AG04449 (cell line): ENCODE measurements at places on chromosomes 2 and 18.

DNA sequence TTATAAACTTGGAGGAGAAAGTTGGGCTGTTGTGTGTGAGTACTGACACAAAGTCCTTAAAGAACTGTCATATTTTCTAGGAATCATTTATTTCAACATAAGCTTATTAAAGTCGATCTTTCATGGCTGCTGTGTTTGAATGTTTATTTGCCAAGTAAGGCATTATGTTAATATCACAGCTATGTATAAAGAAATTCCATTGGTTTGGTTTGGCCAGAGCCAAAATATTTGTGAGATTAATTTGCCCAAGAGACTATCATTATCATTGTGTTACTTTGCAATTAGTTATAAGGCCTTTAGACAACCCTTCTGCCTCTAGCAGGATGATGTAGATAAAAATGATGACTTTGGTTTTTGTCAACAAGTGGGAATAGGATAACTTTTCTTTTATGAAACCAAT, 240.6 kb upstream of the NT5C1B start:
- peak; percentile 16 for DNase-seq

- no peak for DNase-seq
Measured at GRCh38 chr2:9207641-9208311, 1.2 kb downstream of the ASAP2 start.

- no peak for DNase-seq
Measured at GRCh38 chr2:172370821-172371455, 56.4 kb upstream of the ITGA6 start.

DNA sequence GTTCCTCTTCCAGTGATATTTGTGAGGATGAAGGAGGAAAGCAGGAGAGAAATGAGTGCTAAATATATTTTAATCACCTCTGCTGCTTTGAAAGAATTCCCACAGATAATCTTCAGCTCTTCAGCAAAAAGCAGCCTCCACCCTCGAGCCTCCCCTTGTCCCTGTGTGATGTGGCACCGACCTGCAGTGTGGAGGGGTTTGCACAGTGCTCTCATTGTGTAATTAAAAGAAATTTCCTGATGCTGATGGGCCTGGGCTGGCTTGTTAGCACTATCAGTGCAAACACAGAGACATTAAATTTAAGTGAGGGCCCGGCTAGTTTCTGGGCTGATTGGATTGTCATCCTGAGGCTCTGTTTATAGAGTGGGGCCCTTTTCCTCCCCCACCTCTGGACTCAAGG, 53.4 kb downstream of the KIF5C start:
- no peak for DNase-seq

GRCh38 chr2:241959751-241960269, 90.3 kb downstream of the RTP5 start:
- no peak for DNase-seq

- peak; percentile 83 for DNase-seq
Measured at GRCh38 chr2:138948070-138948539, 167.9 kb upstream of the NXPH2 start.

GRCh38 chr18:38241216-38241615, 675.6 kb upstream of the CELF4 start:
- no peak for DNase-seq

DNA sequence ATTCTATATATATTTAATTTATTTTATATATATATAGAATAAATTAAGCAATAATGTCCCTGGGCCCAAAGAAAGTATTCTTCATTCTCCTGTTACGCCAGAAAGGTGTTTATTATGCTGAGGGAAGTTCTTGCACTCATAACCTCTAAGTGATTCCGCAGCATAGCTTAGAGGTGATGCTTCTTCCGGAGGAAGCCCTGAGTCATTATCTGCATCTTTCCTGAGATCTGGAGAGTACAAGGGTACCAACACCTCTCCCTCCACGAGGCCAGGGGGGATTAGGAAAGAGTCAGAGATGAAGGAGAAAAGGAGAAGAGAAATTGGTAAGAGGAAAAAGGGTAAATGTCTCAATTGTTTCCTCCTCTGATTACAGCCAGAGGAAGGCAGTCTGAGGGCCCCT, 43.1 kb upstream of the RTN4 start:
- no peak for DNase-seq

DNA sequence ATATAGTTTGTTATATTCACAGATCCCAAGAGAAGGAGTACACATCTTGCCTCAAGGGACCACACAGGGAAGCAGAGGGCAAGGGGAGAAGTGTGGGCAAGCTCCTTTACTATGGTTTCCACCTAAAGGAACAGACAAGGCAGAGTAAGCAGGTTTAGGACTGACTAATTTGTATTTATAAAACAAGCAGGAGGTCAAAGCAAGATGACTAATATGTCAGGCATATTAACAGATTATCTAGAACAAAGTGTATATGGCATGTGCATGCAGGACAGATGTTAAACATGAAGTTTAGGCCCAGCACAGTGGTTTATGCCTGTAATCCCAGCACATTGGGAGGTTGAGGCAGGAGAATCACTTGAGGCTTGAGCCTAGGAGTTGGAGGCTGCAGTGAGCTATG, 3.7 kb upstream of the LRP2 start:
- no peak for DNase-seq

DNA sequence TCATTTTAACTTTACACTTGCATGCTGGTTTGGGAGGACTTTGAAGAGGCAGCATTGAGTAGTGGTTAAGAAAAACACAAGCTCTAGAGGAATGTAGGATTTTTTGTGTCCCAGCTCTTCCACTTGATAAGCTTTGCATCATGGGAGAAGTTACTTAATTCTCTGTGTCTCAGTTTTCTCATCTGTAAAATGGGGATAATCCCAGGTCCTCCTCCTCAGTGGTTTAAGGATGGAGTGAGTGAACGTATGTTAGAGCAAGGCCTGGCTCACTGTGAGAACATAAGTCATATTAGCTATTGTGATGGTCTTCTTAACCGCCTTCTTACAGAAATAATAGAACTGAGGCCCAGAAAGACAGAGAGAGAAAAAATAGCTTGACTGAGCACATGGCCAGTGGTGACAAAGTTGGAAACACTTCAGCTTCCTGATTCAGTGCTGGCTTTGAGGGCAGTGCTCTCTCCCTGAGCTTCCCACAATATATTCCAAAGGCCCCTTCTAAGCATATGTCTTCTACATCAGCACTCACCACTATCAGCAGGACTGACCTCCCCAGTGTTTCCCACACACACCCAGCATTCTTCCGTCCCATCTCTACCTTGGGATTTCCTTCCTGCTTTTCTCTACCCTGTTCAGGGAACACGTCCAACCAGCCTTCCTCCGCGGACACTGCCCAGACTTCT, 214.9 kb upstream of the TNP1 start:
- DNase-seq: no peak

DNA sequence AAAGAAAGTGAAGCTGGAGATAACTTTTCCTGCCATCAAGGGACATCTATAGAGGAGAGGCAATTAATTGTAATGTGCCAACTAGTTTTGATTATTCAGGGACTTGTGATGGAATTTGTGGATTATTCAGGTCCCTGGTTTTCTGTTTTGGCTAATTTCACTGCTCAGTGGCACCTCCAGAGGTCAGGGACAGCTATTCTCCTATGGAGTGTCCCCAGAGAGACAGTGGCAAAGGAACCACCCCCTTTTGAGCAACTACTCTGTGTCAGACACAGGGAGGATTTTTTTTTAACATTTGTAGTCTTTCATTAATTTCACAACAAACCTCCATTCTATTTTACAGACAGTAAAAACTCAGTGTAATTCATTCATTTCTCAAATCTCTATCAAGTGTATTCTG, 206.0 kb upstream of the SPRED2 start:
- DNase-seq: no peak

- no peak for DNase-seq
Measured at GRCh38 chr2:20138696-20139095, 86.2 kb downstream of the SDC1 start.

- DNase-seq: no peak
Measured at GRCh38 chr18:50009773-50010335, 185.1 kb downstream of the MYO5B start.

- no peak for DNase-seq
Measured at GRCh38 chr2:212726403-212726802, 187.8 kb upstream of the ERBB4 start.

DNA sequence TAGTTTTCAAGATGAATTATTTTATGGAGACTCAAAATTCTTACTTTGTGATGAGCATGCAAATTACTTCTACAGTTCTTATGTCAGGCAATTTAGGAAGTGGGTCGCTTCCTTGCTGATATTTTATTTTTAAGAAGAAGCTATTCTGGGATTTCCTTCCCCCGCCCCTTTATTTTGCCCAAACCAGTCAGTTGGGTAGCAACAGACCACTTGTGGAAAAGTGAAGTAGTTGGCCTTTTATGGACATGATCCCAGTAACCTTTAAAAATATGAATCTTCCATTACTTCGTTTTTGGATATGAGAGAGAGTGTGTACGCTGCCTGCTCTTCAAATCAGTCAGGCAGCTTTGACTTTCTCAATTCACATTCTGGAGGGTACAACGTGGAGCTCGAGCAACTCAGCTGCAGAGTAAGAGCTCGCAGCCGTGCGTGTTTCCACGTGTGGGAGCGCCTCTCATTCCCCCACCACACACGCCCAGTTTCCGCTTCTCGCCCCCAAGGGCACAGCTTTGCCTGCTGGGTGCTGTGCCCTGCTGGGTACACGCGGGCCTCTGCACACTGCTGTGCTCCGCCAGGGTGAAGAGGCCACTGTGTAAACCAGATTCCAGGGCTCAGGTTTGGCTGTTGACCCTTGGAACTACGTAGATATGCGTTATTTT, 92.6 kb downstream of the ITGB1BP1 start:
- no peak for DNase-seq

DNA sequence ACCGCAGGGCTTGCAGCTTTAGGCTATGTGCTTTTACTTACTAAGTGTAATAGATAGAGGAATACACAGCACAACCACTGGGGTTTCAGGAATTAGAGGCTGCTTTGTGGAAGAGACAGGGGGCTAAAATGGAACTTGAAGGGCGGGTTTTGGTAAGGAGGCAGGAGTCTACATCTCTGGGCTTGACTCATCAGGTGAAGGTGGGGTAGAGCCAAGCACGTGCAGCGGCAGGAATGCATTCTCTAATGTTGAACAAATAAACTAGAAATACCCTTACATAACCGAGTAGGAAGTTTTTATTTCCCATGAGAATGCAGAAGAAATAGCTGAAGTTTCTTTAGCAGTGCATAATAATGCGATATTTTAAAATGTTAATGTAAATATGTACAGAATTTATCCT, 673.8 kb upstream of the SALL3 start:
- no peak for DNase-seq

DNA sequence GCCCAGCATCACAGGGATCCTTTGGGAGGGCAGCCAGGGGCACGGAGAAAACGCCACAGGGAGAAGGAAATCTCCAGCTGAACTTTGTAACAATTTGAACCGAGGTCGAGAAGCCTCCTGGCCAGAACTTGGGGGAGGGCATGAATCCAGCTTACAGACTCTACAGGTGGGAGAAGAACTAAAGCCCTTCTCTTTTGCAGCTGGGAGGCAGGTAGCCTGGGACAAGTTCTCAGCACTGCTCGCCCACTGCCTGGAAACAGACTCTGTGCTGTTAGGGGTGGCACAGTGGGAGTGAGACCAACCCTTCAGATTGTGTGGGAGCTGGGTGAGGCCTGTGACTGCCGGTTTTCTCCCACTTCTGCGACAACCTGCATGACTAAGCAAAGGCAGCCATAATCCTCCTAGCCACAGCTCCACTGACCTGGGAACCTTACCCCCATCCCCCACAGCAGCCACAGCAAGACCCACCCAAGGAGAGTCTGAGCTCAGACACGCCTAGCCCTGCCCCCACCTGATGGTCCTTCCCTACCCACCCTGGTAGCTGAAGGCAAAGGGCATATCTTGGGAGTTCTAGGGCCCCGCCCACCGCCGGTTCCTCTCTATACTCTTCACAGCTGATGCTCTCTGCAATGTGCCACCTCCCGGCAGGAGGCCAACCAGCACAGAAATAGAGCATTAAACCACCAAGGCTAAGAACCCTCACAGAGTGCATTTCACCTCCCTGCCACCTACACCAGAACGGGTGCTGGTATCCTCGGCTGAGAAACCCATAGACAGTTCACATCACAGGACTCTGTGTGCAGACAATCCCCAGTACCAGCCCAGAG, 136.0 kb upstream of the SIX2 start:
- DNase-seq: no peak

DNA sequence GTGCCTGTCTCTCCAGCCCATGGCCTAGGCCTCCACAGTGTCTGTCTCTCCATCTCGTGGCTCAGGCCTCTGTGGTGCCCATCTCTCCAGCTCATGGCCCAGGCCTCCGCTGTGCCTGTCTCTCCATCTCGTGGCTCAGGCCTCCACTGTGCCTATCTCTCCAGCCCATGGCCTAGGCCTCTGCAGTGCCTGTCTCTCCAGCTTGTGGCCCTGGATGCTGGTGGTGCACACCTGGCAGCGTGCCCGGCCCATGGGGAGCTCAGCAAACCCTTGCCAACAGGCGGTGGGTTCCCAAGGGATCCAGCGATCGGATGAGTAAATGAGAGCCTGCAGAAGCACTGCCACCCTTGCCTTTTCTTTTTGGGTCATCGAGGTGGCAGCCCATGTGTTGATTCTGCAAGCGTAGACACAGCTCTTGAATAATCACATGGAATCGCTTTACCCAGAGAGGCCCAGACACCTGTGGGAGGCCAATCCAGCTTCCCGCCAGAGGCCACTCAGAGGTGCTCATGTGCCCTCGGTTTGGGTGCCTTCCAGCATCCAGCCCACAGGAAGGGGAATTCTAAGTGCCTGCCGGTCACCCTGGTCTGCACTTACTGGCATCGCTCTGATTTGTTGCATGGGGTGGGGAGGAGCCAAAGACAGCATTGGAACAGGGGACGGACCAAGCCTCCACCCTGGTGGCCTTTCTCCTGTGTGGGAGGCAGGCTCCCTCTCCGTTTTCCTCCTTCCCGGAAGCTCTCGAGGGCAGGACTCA, 101.8 kb upstream of the HDAC4 start:
- no peak for DNase-seq

DNA sequence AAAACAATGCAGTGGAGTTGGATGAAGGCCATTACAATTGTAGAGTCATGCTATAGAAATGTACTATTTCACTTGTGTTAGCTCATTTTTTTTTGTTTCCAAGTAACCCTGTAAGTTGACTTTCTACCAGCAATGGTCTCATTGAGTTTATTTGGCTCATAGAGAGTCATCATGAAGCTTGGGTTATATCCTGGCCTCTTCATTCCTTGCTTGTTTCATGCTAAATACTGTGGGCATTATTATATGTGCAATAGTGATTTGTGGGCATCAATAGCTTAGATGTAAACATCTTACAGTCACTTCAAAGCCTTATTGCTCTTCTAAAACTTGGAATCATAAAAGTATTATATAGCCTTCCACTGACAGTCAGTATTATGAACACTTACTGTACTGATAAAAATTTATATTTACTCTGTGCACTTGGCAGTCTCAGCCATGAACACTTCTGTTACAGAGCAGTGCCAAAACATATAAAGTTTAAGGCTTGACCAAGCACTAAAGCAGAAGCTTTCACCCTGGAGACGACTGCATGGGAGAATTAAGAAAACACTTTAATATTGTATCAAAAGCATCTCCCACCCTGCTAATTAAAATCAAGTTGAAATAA, 751.2 kb downstream of the SATB2 start:
- DNase-seq: no peak
